ENCODE measurements at places on chromosomes 6 and 20.

DNA sequence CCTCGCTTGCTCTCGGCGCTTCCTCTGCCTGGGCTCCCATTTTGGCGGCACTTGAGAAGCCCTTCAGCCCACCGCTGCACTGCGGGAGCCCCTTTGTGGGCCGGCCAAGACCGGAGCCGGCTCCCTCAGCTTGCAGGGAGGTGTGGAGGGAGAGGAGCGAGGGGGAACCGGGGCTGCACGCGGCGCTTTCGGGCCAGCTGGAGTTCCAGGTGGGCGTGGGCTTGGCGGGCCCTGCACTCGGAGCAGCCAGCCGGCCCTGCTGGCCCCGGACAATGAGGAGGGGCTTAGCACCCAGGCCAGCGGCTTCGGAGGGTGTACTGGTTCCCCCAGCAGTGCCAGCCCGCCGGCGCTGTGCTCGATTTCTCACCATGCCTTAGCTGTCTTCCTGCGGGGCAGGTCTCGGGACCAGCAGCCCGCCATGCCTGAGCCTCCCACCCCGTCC, 10.2 kb upstream of the SRPK1 start:
- H3K4me3 ChIP-seq: no peak overlapping the region
- no peaks in the 10 kb centered on the region for H3K4me1 ChIP-seq
- no peak overlapping the region for H3K27ac ChIP-seq
- H3K27me3 ChIP-seq: no peaks in the 10 kb centered on the region
- H3K36me3 ChIP-seq: no peaks in the 10 kb centered on the region

- H3K36me3 ChIP-seq: no peaks in the 10 kb centered on the region
- H3K4me1 ChIP-seq: peaks cover 9% of the 10 kb centered on the region
- DNase-seq: no peak
- H3K27me3 ChIP-seq: no peaks in the 10 kb centered on the region
Observed at GRCh38 chr6:3119040-3119723, 671 bp downstream of the BPHL start.

DNA sequence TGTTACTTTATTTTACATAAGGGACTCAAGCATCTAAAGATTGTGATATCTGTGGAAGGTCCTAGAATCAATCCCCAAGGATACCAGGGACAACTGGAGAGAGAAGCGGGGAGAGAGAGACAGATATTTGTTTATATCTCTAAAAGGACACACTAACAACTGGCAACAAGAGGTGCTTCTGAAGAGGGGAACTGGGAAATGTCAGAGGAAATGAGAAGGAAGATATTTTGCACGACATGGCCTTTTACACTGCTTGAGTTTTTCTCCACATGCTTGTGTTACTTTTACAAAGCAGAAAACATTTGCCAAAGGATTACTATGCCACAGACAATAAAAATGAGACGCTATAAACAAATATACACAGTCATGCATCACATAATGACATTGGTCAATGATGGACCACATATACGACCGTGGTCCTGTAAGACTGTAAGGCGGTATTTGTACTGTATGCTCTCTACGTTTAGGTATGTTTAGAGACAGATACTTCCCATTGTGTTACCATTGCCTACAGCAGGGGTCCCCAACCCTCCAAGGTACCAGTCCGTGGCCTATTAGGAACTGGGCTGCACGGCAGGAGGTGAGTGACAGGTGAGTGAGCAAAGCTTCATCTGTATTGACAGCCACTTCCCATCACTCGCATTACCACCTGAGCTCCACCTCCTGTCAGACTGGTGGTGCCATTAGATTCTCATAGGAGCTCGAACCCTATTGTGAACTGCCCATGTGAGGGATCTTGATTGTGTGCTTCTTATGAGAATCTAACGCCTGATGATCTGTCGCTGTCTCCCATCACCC, 64.6 kb upstream of the PTPN1 start:
- no peak for DNase-seq
- H3K36me3 ChIP-seq: no peaks in the 10 kb centered on the region
- H3K4me3 ChIP-seq: no peak overlapping the region
- no peaks in the 10 kb centered on the region for H3K27me3 ChIP-seq

DNA sequence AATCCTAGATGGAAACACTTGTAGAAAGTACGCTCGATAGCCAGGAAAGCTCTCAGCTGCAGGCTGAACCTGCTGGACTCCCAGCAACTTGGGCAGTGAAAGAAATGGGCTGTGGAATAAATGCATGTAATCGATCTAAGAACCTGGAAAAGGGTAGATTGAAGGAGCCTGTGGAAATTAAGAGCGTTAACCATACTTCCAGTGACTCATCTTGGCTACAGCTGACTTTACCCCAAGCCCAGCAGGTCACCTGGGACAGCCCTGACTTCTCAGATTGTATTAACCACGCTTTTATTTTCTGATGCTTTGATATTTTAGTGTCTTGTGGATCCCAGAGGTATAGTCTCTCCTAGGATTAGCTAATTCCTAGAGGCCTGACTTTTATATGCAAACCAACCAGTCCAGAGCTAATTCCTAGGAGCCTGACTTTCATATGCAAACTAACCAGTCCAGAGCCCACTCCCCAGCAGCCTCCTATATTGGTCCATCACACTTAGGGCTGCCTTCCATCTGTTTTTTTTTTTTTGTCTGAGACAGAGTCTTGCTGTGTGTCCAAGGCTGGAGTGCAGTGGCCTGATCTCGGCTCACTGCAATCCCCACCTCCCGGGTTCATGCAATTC, 86.3 kb downstream of the GMPR start:
- no peak overlapping the region for H3K4me3 ChIP-seq
- H3K36me3 ChIP-seq: no peaks in the 10 kb centered on the region
- no peaks in the 10 kb centered on the region for H3K27me3 ChIP-seq
- no peak for DNase-seq
- no peak overlapping the region for H3K27ac ChIP-seq

- H3K27me3 ChIP-seq: no peaks in the 10 kb centered on the region
- no peak overlapping the region for H3K4me3 ChIP-seq
- no peaks in the 10 kb centered on the region for H3K36me3 ChIP-seq
- H3K4me1 ChIP-seq: peaks cover 10% of the 10 kb centered on the region
- DNase-seq: no peak
Observed at GRCh38 chr6:6918216-6918983, 189.4 kb upstream of the RREB1 start.

DNA sequence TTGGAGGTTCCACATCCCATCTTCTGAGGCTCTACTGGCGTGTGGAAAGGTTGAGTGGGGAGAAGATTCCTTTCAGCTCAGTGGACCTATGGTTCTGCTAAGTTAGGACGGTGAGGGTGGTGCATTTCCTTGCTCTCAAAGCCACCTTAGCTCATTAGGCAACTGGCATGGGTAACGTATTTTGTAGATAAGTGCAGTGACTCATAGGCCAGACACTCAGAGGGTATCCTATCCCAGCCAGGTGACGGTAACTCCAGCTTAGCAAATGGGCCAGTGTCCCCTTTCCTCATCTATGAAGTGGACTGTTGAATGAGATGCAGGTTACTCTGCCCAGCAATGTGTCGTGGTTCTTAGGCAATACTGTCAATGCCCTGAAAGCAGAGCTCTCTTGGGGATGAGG, 3.7 kb downstream of the RPS6KA2 start:
- no peaks in the 10 kb centered on the region for H3K27me3 ChIP-seq
- no peak overlapping the region for H3K4me3 ChIP-seq
- H3K27ac ChIP-seq: peak overlapping the region; percentile 97
- DNase-seq: no peak
- H3K4me1 ChIP-seq: peaks cover 63% of the 10 kb centered on the region

DNA sequence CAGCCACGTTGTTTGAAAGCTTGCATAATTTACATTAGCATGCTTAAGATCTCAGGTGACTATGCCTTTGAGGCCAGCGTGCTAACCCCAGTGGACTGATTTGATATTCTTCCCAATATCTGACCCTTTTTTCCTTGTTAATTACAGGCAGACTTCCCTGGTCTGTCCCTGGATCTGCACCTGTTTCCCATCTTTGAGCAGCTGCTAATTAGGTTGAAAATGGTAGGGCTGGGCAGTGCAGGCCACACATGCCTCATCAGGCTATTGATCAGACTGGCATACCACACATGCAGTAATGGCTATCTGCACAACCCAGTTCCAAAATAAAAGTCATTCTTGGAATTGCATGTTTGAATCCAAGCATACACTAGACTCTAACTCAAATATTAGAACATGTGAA, 164.3 kb upstream of the TFAP2D start:
- H3K27ac ChIP-seq: no peak overlapping the region
- H3K27me3 ChIP-seq: peaks cover 6% of the 10 kb centered on the region
- DNase-seq: no peak
- H3K4me3 ChIP-seq: no peak overlapping the region

DNA sequence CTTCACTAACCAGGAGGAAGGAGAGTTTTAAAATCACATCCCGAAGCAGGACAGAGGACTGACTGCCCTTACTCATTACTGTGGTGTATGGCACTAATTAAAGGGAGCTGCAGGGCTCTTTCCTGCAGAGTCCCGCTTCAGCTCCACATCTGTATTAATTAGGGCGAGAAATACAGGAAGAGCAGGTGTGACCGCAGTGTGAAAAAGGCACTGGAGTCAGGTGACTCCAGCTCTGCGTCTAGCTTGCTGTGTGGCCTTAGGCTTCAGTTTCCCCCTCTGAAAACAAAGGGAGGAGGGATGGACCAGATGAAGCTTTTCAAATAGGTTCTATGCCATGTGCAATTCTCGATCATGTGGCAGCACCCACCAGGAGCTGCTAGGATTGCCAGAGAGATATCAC, 34.0 kb downstream of the KIAA1755 start:
- H3K27ac ChIP-seq: no peak overlapping the region
- peaks cover 2% of the 10 kb centered on the region for H3K4me1 ChIP-seq
- no peaks in the 10 kb centered on the region for H3K36me3 ChIP-seq
- peak; percentile 28 for DNase-seq
- no peaks in the 10 kb centered on the region for H3K27me3 ChIP-seq

- H3K36me3 ChIP-seq: no peaks in the 10 kb centered on the region
- no peak overlapping the region for H3K27ac ChIP-seq
- H3K27me3 ChIP-seq: no peaks in the 10 kb centered on the region
- no peak for DNase-seq
Observed at GRCh38 chr20:15842872-15843271, 730.4 kb downstream of the KIF16B start.

GRCh38 chr20:37359331-37359730, 13.4 kb downstream of the SRC start:
- peaks cover 48% of the 10 kb centered on the region for H3K4me1 ChIP-seq
- peaks cover 16% of the 10 kb centered on the region for H3K36me3 ChIP-seq
- no peak overlapping the region for H3K4me3 ChIP-seq
- peak overlapping the region; percentile 96 for H3K27ac ChIP-seq

- H3K4me3 ChIP-seq: no peak overlapping the region
- no peak for DNase-seq
- H3K27ac ChIP-seq: no peak overlapping the region
- H3K36me3 ChIP-seq: no peaks in the 10 kb centered on the region
- H3K27me3 ChIP-seq: no peaks in the 10 kb centered on the region
Observed at GRCh38 chr20:24694157-24694726, 224.8 kb downstream of the SYNDIG1 start.

GRCh38 chr20:32113591-32114260, 4.2 kb downstream of the TM9SF4 start:
- H3K4me3 ChIP-seq: no peak overlapping the region
- H3K27ac ChIP-seq: no peak overlapping the region
- H3K27me3 ChIP-seq: no peaks in the 10 kb centered on the region
- peaks cover 50% of the 10 kb centered on the region for H3K36me3 ChIP-seq
- H3K4me1 ChIP-seq: peaks cover 10% of the 10 kb centered on the region

GRCh38 chr20:62215020-62215990, 4.8 kb downstream of the HRH3 start:
- no peak for DNase-seq
- H3K27me3 ChIP-seq: peaks cover 73% of the 10 kb centered on the region
- H3K27ac ChIP-seq: no peak overlapping the region

DNA sequence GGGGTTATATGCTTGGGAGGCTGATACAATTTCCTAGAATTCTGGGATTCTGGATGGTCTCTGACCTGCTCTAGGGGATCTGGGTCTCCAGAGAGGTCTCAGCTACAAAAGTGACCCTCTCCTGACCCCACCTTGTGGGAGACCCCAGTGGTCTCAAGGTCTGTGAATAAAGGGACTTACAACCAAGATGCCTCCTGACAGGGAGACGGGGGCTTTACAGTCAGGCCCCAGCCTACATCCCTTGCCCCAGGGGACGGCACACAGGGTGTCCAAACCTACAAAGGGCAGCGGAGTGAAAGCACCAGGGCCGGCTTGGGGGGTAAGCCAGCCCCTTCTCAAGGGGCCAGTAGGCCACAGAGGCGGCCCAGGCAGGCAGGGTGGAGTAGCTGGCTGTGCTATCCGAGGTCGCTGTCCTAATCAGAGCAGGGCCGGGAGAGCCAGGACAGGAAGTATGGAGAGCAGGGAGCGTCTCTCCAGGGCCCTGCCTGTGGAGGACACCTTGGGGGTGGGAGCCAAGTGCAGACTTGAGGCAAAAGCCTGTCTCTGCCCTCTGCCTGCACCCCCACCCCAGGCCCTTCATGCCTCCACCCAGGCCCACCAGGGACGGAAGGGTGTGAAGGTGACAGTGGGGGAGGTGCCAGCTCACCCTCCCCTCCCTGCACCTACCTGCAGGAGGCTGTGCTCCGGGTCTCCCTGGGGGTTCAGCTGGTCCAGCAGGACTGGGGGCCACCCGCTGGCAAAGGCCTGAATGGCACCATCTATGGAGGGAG, 3.5 kb downstream of the GFRA4 start:
- no peak overlapping the region for H3K27ac ChIP-seq
- no peaks in the 10 kb centered on the region for H3K4me1 ChIP-seq
- no peak for DNase-seq
- H3K4me3 ChIP-seq: no peak overlapping the region
- no peaks in the 10 kb centered on the region for H3K36me3 ChIP-seq

DNA sequence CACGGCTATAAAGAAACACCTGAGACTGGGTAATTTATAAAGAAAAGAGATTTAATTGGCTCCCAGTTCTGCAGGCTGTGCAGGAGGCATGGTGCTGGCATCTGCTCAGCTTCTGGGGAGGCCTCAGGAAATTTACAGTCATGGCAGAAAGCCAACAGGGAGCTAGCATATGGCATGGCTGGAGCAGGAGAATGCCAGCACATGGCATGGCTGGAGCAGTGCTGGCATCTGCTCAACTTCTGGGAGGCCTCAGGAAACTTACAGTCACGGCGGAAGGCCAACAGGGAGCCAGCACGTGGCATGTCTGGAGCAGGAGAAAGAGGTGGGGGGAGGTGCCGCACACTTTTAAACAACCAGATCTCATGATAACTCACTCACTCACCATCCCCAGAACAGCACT, 32.5 kb upstream of the DACT2 start:
- H3K4me1 ChIP-seq: no peaks in the 10 kb centered on the region
- DNase-seq: no peak
- H3K27me3 ChIP-seq: peaks cover 3% of the 10 kb centered on the region
- no peak overlapping the region for H3K27ac ChIP-seq
- H3K36me3 ChIP-seq: no peaks in the 10 kb centered on the region
- no peak overlapping the region for H3K4me3 ChIP-seq

All from RWPE2 (cell line).